Cardiac fibroblast (primary cell): ENCODE measurements at places on chromosomes 6 and 20.

- no peak for DNase-seq
These were observed 12.9 kb downstream of the SOD2 start for GRCh38 chr6:159680104-159680503.

DNA sequence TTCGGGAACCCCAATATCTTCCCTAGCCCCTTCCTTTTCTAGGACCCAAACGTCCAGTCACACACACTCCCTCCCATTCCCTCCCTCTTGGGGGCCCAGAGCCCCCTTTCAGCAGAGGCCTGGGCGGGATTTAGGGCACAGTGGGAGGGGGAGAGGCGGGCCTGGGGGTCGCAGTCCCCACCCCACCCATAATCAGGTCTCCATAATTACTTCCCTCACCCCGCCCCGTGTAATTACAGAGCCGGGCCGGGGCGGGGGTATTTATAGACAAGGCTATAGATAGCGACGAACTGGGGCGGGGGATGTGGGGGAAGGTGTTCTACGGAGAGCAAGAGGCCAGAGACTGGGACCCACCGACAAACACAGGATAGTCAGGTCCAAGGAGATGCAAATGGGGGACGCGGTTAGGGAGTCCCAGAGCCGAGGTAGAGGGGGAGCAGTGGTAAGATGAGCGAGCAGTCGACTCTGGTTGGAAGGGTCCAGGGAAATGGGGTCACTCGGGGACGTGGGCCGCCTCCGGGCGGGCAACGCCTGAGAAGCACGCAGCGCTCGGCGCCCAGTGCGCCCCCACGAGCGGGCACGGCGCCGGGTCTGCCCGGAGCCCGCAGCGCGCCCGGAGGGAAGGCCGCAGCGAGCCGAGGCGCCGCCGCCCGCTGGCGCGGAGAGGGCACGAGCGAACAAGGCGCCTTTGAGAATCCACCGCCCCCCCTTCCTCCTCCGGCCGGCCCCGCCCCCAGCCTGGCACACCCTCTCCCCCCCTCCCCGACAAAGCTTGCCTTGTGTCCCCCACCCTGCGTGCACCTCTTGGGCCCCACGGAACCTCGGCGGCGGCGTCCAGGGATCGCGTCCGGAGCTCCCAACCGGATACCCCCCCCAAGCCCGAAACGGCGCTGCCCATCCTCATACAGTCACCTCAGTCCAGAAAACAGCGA, 670 bp upstream of the COL11A2 start:
- DNase-seq: no peak

- no peak for DNase-seq
These were observed 116.2 kb upstream of the PLCB4 start for GRCh38 chr20:8952721-8953120.

DNA sequence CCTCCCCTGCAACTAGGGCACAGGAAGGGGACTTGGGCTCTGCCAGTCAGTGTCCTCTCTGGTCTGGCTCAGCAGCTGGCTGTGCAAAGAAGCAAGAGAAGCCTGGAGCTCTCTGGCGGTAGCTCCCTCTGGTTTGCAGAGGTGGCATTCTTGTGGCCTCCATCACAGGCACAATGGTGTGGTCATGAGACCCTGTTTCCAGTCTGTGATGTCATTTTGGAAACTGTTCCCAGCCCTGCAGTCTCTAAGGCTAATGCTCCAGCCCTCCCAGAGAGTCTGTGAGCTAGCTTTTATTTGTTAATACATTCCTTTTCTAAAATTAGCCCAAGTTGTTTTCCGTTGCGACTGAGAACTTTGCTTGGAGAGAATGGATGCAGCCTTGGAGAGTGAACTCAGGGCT, 69.5 kb upstream of the FOXQ1 start:
- no peak for DNase-seq

DNA sequence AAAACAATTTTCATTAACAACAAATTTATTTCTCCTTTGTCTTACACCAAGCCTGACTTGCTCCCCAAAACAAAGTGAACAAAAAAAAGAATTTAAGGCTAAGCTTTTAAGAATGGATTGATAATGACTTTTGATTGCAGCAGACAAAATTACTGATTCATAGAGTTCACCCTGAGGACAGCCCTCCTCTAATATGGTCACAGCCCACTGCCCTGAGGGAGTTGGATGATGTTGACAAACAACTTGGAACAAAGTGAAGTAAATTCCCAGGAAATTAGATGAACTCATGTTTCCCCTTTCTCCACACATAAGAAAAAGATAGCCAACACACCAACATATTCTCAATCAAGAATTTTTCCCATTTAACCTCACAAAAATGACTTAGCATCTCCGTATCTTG, 7.7 kb upstream of the ISM1 start:
- no peak for DNase-seq

GRCh38 chr6:112912416-112913101, 565.4 kb downstream of the RFPL4B start:
- peak; percentile 42 for DNase-seq

DNA sequence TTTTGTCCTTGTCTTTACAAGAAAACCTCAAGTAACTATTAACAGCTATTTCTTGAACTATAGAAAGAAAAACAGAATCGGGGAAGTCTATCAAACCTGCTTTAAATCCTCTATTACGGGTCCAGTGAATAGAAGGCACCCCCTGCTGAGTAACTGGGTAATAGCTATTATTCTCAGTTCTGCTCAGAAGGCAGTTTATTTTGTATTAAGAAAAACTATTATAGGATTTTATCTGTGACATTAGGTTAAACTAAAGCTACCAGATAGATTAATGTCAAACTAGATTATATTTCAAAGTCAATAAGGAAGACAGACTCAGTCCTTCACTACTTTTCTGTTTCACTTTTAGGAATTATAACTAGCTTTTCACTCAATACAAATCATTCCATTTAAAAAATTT, 93.7 kb downstream of the DST start:
- DNase-seq: peak; percentile 33
